ENCODE measurements at places on chromosomes 13 and 19. TPM values are rescaled to one million over a fixed set of nuclear protein-coding genes. Genes with fewer than 3 reads are reported as not detected.

GRCh38 chr19:44024900-44025216 lies 321 bp upstream of the ZNF222 start:
- peaks cover 20% of the 10 kb centered on the region for H3K4me1 ChIP-seq
- no peak for ATAC-seq
- H3K27ac ChIP-seq, result peak overlapping the region; percentile 88
- H3K4me3 ChIP-seq, result peak overlapping the region; percentile 89

AP1M2 gene
- not detected for total RNA-seq

- no peak for ATAC-seq
- no peaks in the 10 kb centered on the region for H3K36me3 ChIP-seq
- no peak overlapping the region for H3K27ac ChIP-seq
- H3K27me3 ChIP-seq, result peaks cover 30% of the 10 kb centered on the region
These were observed 32.0 kb downstream of the ZNRF4 start for GRCh38 chr19:5487222-5487621.

DNA sequence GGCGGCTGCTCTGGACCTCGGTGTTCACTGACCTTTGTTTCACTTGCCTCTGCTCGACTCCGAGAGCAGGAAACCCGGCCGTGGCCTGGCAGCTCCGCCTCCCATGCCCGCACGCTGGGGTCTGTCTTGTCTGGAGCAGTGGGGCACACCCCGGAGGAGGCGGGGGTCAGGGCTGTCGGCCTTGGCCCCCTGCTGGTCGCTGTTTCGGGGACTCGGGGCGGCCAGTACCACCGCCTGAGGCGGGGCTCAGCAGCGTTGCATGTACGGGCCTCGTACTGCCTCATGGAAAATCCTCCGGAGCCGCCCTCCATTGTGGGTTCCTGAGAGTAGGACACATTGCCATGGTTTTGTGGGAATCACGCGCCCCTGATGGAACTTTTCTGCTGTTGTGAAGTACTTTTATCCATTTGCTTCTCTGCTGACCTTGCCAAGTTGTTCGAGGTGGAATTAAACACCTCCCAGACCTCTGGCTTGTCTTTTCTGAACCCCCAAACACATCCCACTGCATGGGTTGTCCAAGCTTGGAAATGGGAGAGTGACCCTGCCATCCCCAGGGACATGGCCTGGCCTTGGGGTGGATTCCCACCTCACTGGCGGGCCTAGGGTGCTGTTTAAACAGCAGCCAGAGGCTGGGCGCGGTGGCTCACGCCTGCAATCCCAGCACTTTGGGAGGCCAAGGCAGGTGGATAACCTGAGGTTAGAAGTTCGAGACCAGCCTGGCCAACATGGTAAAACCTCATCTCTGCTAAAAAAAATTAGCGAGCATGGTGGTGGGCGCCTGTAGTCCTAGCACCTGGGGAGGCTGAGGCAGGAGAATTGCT lies 5.5 kb upstream of the NDUFS7 start:
- no peak for ATAC-seq
- no peaks in the 10 kb centered on the region for H3K27me3 ChIP-seq
- H3K4me3 ChIP-seq, result no peak overlapping the region

GRCh38 chr13:102642475-102642874 lies 45.7 kb downstream of the TPP2 start:
- H3K27ac ChIP-seq, result no peak overlapping the region
- ATAC-seq, result no peak
- H3K27me3 ChIP-seq, result no peaks in the 10 kb centered on the region

PCDH20 gene
- total RNA-seq, result not detected

- peaks cover 10% of the 10 kb centered on the region for H3K4me1 ChIP-seq
- H3K27me3 ChIP-seq, result no peaks in the 10 kb centered on the region
- peaks cover 7% of the 10 kb centered on the region for H3K36me3 ChIP-seq
- no peak for ATAC-seq
- no peak overlapping the region for H3K27ac ChIP-seq
These were observed 42.8 kb downstream of the GAS6 start for GRCh38 chr13:113820813-113821651.

DNA sequence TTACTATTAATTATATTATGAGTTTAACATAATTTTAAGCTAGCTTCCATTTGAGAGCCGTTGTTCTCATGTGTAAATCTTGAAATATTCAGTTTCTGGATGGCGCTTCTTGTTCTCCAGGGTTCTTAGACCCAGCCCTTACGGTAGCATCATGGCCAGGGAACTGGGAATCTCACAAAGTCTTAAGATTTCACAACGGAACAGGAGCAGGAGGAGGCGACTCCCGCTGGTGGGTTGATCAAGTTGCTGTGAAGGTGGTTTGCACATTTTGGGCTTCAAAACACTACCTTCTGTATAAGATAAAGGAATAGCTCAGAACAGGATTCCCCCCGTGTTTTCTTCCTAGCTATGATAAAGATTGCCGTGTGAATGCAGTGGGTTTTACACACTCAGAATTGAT lies 2.8 kb downstream of the NAXD start:
- H3K27me3 ChIP-seq, result no peaks in the 10 kb centered on the region
- peaks cover 14% of the 10 kb centered on the region for H3K4me1 ChIP-seq
- H3K36me3 ChIP-seq, result peaks cover 27% of the 10 kb centered on the region
- no peak for ATAC-seq

DNA sequence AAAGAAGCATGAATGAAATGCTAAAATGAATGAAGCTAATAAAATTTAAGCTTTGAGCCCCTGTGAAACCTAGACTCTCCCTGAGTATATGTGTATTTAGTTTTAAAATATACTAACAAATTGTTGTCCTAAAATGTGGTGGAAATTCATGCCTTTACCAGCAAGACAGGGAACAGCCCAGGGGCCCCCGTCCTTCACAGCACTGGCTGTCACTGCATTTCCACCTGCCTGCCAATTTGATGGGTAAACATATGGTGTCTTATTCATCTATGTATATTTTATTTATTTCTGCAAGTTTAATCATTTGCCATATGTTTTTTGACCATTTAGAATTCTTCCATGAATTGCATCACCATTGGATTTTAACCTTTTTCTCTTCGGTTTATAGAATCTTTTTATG lies 463.7 kb upstream of the NBEA start:
- ATAC-seq, result no peak
- no peak overlapping the region for H3K4me3 ChIP-seq
- H3K27ac ChIP-seq, result no peak overlapping the region
- no peaks in the 10 kb centered on the region for H3K36me3 ChIP-seq
- H3K4me1 ChIP-seq, result no peaks in the 10 kb centered on the region
- no peaks in the 10 kb centered on the region for H3K27me3 ChIP-seq

RLN3 gene
- total RNA-seq, result not detected

Data from activated T-helper 17 cell treated with anti-CD3 and anti-CD28 coated beads, Interleukin-2, amount 50 U/mL, for 72 hours (primary cell).